ENCODE measurements at places on chromosomes 7 and 10. TPM values are rescaled to one million over a fixed set of nuclear protein-coding genes. Genes with fewer than 3 reads are reported as not detected.

Gene DMBT1
- total RNA-seq = not detected

Gene CPED1
- 20.2 TPM for total RNA-seq

Gene ANLN
- total RNA-seq = 57.5 TPM

Gene PAXIP1
- total RNA-seq = 5.8 TPM

Gene MLXIPL
- total RNA-seq = not detected

Gene SPDYE2B
- total RNA-seq = not detected

Gene MMP21
- total RNA-seq = not detected

Gene SLIT1
- total RNA-seq = not detected

Gene CYP3A7
- not detected for total RNA-seq

Gene TRDMT1
- 4.4 TPM for total RNA-seq

Gene GNGT1
- not detected for total RNA-seq

Gene TMEM196
- total RNA-seq = not detected

DNA sequence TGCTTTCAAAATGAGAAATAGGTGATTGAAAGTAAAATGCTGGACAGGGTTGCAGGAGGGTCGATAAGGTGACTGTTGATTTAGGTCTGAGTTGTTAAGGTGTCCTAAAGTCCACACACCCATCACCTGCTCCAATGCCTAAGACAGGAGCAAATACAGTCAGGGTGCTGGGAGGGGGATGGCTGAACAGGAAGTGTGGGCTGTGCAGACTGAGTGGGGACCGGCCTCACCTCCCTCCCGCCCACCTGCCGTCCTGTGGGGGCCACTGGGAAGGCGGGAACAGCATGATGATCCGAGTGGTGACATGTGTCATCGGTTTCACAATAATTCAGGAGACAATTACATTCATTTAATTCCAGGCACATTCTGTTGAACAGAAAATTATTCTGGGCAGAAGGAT, 260.8 kb downstream of the DNAJB6 start:
- DNase-seq = no peak
- no peak overlapping the region for H3K4me3 ChIP-seq
- no peaks in the 10 kb centered on the region for H3K36me3 ChIP-seq
- H3K27me3 ChIP-seq = no peaks in the 10 kb centered on the region
- no peaks in the 10 kb centered on the region for H3K4me1 ChIP-seq
- no peak overlapping the region for H3K27ac ChIP-seq

DNA sequence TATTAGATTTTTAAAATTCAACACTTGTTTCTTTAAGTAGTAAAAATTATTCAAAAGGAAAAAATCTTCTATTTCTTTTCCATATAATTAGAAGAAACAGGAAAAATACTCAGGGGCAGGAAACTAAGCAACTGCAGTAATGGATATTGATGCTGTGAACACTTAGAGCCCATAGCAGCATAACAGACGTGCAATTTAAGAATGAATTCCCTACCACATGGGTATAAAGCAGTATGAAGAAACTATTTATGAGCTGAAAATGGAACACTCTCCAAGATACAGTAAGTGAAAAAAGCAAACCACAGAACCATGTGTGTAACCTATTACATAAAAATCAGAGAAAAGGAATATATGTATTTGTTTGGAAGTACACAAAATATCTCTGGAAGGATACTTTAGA, 30.8 kb downstream of the ARHGAP19 start:
- H3K27ac ChIP-seq = no peak overlapping the region
- no peaks in the 10 kb centered on the region for H3K36me3 ChIP-seq
- H3K4me1 ChIP-seq = no peaks in the 10 kb centered on the region
- no peaks in the 10 kb centered on the region for H3K27me3 ChIP-seq
- no peak for DNase-seq

DNA sequence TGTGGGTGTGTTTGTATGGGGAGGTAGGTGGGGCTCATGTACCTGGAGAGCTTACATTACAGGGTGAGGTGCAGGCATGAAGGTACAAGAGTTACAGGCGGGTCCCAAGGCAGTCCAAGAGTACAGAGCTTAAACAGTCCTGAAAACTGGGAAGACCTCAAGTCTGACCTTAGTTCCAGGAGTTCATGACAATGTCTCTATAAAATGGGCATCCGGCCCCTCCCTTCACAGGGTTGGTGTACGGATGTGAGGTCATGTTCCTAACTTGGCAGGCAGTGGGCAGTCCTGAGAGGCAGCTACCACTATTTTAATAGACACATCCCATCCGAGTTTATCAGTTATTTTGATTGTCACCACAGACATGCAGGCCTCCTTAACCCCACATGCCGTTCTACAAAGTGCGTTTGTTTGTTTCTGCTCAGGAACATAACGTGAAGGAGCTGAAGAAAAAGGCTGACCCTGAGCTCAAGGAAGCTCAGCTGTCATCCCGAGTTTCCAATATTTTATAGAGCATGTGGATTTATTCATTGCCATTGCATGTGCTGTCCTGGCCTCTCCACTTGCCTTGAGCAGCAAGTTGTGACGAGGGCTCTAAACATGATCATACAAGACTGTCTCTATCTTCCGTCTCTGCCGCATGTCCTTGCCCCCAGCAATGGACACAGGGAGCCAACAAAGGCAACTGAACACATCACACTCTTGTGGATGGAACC, 647.5 kb upstream of the IGFBP3 start:
- H3K27me3 ChIP-seq = no peaks in the 10 kb centered on the region
- H3K4me3 ChIP-seq = no peak overlapping the region
- no peak for DNase-seq
- H3K36me3 ChIP-seq = no peaks in the 10 kb centered on the region
- no peak overlapping the region for H3K27ac ChIP-seq

- no peaks in the 10 kb centered on the region for H3K27me3 ChIP-seq
- no peak for DNase-seq
- no peaks in the 10 kb centered on the region for H3K36me3 ChIP-seq
- H3K27ac ChIP-seq = no peak overlapping the region
- H3K4me3 ChIP-seq = no peak overlapping the region
These were observed 184.5 kb downstream of the ADK start for GRCh38 chr10:74335501-74335900.

GRCh38 chr7:221978-222715, 29.8 kb downstream of the FAM20C start:
- no peaks in the 10 kb centered on the region for H3K36me3 ChIP-seq
- no peak overlapping the region for H3K4me3 ChIP-seq
- DNase-seq = no peak
- H3K27ac ChIP-seq = no peak overlapping the region
- H3K27me3 ChIP-seq = no peaks in the 10 kb centered on the region

- peak overlapping the region; percentile 99 for H3K27ac ChIP-seq
- H3K27me3 ChIP-seq = no peaks in the 10 kb centered on the region
- H3K4me3 ChIP-seq = peak overlapping the region; percentile 43
- H3K4me1 ChIP-seq = peaks cover 50% of the 10 kb centered on the region
These were observed 127.5 kb downstream of the CUBN start for GRCh38 chr10:17001961-17002749.

DNA sequence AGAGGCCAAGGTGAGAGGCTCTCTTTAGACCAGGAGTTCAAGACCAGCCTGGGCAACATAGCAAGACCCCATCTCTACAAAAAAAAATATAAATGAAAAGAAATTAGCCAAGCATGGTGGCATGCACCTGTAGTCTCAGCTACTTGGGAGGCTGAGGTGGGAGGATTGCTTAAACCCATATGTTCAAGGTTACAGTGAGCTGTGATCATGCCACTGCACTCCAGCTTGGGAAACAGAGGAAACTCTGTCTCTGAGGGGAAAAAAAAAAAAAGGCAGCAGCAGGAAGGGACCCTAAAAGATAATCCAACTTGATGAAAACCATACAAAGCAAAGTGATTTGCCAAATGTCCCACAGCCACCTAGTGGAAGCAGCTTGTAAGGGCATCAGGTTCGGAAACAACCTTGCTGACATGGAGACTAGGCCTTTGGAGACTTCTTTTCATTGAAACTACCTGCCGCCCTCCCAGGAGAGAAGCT, 15.6 kb upstream of the PBLD start:
- no peaks in the 10 kb centered on the region for H3K4me1 ChIP-seq
- H3K36me3 ChIP-seq = peaks cover 36% of the 10 kb centered on the region
- no peak overlapping the region for H3K4me3 ChIP-seq
- H3K27me3 ChIP-seq = no peaks in the 10 kb centered on the region
- DNase-seq = peak; percentile 71

GRCh38 chr7:18792871-18793595, 297.5 kb downstream of the HDAC9 start:
- no peak overlapping the region for H3K27ac ChIP-seq
- no peak for DNase-seq
- no peaks in the 10 kb centered on the region for H3K27me3 ChIP-seq
- H3K4me1 ChIP-seq = 0 out of 2 replicates have a peak, but pooled peaks cover 2% of the 10 kb centered on the region
- H3K36me3 ChIP-seq = no peaks in the 10 kb centered on the region

GRCh38 chr7:148397985-148398384, 192.6 kb upstream of the C7orf33 start:
- DNase-seq = no peak
- H3K4me1 ChIP-seq = no peaks in the 10 kb centered on the region
- no peaks in the 10 kb centered on the region for H3K27me3 ChIP-seq
- H3K27ac ChIP-seq = no peak overlapping the region
- H3K36me3 ChIP-seq = no peaks in the 10 kb centered on the region

DNA sequence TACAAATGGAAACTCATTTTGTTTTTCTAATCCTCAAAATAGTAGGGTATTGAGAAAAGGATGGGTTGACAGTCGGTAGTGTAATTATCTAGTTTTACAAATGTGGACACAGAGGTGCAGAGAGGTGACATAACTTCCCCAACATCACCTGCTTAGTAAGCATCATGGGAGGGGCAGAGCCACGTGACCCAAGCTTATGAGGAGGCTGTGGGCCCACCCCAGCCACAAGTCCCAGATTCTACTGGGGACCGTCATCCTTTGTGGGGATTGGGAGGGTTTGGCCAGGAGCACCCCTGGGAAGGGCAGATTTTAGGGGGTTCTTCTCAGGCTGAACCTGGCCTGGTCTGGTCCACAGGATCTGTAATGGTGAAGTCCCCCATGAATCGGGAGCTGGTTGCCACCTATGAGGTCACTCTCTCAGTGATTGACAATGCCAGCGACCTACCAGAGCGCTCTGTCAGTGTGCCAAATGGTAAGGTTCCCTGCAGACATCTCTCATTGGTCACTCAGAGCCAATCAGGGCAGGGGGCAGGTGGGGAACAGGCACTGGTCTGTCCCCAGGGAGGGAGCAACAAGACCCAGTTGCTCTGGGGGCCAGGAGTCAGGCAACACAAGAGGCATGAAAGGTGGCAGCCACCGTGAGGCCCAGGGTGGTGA, 23.6 kb upstream of the VSIR start:
- no peak for DNase-seq
- no peak overlapping the region for H3K27ac ChIP-seq
- no peak overlapping the region for H3K4me3 ChIP-seq
- H3K27me3 ChIP-seq = no peaks in the 10 kb centered on the region
- no peaks in the 10 kb centered on the region for H3K4me1 ChIP-seq
- H3K36me3 ChIP-seq = no peaks in the 10 kb centered on the region

- peak; percentile 74 for DNase-seq
- H3K27ac ChIP-seq = peak overlapping the region; percentile 19
- no peak overlapping the region for H3K4me3 ChIP-seq
These were observed 39.1 kb upstream of the ABLIM1 start for GRCh38 chr10:114697061-114697598.

- peak; percentile 80 for DNase-seq
- H3K27me3 ChIP-seq = no peaks in the 10 kb centered on the region
- no peak overlapping the region for H3K4me3 ChIP-seq
These were observed 54.5 kb downstream of the GRB10 start for GRCh38 chr7:50728184-50728583.

DNA sequence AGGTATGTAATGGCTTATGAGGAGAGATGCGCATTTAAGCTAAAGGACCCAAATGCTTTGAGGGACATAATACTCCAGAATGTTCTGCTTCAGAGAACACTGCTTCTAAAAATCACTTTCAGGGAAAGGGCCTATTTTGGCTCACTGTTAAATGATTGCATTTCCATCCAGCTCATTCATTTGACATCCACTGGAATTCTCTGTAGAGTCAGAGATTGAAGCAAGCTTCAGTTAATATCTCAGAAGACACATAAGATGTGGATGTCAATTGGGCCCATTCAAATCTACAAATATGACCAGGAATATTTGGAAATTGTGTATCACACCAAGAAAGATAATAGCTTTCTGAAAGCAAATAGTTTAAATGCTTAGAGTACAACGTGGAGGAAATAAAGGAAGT, 209.9 kb upstream of the VSTM2A start:
- H3K4me1 ChIP-seq = no peaks in the 10 kb centered on the region
- no peaks in the 10 kb centered on the region for H3K36me3 ChIP-seq
- H3K4me3 ChIP-seq = no peak overlapping the region
- no peak overlapping the region for H3K27ac ChIP-seq
- DNase-seq = no peak

DNA sequence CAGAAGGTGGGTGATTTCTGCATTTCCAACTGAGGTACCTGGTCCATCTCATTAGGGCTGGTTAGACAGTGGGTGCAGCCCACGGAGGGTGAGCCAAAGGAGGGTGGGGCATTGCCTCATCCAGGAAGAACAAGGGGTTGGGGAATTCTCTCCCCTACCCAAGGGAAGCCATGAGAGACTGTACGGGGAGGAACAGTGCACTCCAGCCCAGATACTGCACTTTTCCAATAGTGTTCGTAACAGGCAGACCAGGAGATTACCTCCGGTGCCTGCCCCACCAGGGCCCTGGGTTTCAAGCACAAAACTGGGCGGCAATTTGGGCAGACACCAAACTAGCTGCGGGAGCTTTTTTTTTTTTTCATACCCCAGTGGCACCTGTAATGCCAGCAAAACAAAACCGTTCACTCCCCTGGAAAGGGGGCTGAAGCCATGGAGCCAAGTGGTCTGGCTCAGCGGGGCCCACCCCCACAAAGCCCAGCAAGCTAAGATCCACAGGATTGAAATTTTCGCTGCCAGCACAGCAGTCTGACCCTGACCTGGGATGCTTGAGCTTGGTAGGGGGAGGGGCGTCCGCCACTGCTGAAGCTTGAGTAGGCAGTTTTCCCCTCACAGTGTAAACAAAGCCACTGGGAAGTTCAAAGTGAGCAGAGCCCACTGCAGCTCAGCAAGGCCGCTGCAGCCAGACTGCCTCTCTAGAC, 31.2 kb downstream of the ARMC10 start:
- H3K27ac ChIP-seq = no peak overlapping the region
- H3K4me1 ChIP-seq = no peaks in the 10 kb centered on the region
- H3K4me3 ChIP-seq = no peak overlapping the region
- DNase-seq = no peak
- peaks cover 9% of the 10 kb centered on the region for H3K36me3 ChIP-seq

DNA sequence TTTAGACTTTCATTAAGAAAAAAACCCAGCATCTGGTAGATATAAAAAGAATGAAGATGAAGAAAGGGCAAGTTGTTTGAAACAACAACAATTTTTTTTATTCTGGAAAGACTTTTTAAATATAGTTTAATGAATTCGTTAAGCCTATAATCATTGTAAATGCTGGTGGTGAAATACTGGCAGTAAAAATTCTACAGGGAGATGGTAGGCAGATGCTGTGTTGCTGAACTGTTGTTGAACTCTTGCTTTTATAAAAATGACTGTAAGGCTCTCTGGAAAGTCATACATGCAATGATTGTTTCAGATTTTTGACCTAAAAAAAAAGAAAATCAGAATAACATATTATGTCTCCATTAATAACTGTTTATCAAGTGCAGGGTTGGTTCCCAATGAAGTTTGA, 39.0 kb downstream of the SCIN start:
- DNase-seq = no peak
- H3K27ac ChIP-seq = no peak overlapping the region
- no peaks in the 10 kb centered on the region for H3K27me3 ChIP-seq
- H3K36me3 ChIP-seq = no peaks in the 10 kb centered on the region
- no peak overlapping the region for H3K4me3 ChIP-seq
- H3K4me1 ChIP-seq = no peaks in the 10 kb centered on the region
